ENCODE measurements at places on chromosomes 7 and 10.

- DNase-seq, result no peak
These were observed 166.3 kb downstream of the NEURL1 start for GRCh38 chr10:103659674-103660363.

- DNase-seq, result no peak
These were observed 2.2 kb upstream of the TSPAN12 start for GRCh38 chr7:120860156-120860555.

DNA sequence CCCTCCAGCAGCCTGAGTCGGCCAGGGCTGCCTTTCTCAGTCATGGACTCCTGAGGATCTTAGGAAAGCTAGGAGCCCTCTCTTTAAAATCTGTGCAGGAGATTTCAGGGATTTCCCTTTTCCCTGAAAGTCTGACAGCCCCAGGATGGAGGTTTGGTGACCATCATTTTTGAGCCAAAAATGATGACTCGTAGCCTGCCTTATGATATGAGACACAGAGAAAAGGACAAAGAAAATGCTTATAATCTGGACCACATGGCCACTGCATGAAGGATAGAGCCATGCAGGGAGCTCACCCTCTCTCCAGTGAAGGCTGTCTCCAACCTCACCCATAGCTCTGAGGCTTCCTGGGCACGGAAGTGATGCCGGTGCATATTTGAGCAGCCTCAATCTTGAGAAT is 106.6 kb upstream of the CHST15 start:
- no peak for DNase-seq

- DNase-seq, result no peak
These were observed 13.1 kb downstream of the CALU start for GRCh38 chr7:128752251-128752650.

- no peak for DNase-seq
These were observed 10.2 kb downstream of the SCD start for GRCh38 chr10:100357059-100357858.

GRCh38 chr10:51743146-51743545 is 43.8 kb upstream of the CSTF2T start:
- no peak for DNase-seq

DNA sequence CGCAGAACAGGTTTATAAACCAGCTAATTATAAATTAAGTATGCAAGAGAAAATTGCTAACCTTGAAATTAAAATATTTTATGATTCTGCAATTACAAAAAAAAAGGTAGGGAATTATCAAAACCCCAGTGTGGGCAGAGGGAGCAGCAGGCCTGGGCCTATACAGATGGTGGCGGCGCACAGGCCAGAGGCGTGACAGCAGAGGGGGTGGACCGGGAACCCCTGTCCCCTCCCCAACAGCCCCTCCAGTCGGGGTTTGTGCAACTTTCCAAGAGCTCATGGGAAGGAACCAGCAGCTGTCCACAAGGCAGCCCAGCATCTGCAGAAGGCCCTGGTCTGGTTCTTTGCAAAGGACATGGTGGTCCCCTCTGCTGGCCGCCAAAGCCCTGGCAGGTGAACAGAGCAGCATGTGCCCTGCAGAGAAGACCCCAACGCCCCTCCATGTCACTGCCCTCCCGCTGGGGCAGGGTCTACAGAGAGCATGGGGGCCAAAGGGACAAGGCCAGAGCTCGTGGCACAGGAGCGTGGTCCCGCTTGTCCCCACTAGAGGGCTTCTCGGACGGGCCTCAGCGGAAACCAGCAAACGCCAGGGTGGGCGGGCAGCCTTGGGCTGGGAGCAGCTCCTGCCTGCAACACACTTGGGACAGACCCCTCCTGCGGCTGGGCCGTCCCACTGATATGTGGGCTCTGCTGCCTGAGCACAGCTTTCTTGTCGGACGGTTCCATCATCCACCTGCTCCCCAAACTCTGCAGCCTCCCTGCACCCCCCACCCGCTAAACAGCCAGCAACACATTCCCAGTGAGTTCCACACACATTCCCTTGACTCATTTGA is 75.1 kb downstream of the EBF3 start:
- peak; percentile 2 for DNase-seq

- peak; percentile 17 for DNase-seq
These were observed 16.2 kb upstream of the ZFAND2A start for GRCh38 chr7:1175967-1176851.

DNA sequence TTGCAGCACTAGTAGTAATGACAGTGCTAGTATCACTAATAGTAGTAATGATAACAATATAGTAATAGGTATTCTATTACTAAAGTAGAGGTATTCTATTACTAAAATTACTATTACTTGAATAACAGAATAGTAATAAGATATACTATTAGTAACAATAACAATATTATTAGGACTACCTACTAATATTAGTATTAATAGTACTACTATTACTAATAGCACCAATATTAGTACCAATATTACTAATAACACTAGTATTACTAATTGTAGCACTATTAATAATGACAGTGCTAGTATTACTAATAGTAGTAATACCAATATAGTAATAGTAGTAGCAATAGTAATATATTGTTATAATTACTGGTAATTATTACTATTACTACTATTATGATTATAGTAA is 24.1 kb downstream of the A1CF start:
- DNase-seq, result no peak

DNA sequence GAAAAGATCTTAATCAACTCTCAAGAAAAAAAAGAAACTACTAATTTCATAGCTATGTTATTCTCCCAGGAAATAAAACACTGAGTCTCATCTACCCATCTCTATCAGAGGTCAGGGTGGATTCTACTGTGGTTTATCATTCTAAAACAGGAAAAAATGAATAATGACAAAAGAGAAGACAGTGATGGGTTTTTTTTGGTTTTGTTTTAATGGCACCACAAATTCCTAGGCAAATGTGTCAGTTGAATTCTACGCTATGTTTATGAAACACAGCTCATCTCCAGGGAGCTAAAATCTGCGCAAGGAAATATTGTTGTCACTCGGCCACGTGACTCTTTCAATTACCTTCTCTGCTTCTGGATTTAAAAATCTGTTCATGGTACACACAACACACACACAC is 393.4 kb upstream of the SORCS1 start:
- no peak for DNase-seq

DNA sequence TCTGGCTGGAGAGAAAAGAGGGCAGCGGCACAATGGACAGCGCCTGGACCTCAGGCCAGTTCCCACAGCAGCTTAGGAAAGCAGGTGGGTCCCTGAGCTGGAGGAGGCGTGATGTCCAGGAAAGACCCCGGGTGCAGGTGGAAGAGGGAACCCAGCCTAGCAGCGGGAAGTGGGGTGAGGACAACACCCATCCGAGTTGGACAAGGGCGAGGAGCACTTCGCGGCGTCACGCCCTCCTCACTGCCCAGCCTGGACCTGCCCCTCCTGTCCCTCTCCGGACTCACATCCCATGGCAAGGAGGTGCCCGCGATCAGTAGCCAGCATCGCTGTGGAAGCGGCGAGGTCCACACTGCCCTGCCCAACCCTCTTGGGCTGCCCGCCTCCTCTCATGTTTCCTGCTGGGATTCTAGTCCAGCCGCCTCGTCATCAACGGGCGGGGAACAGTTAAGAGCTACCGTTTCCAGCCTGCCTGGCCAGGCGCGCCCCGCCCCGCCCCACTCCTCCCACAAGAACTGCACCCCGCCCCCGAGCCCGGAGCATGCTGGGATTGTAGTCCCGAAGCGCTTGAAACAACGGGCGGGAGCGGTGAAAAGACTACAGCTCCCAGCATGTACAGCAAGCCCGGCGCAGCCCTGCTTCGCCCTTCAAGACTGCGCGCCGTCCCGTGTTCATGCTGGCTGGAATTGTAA is 930.6 kb upstream of the ZNF722 start:
- no peak for DNase-seq

GRCh38 chr10:75283671-75284470 is 48.1 kb upstream of the COMTD1 start:
- no peak for DNase-seq

DNA sequence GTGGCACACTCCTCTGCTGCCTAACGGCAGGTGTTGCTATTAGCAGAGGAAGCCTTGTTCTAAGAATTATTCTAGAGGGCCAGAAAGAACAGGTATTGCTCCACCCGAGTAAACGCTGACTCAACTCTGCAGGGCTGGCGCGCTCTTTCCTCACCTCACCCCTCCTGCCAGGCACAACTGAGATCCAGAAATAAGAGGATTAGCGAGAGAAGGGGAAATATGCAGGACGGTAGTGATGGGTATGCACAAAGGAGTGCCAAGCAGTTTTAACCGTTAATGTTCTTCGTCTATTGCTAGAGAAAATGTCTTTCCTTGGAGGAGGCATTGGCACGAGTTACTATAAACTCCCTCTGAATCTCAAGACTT is 369 bp upstream of the SCIN start:
- DNase-seq, result no peak

DNA sequence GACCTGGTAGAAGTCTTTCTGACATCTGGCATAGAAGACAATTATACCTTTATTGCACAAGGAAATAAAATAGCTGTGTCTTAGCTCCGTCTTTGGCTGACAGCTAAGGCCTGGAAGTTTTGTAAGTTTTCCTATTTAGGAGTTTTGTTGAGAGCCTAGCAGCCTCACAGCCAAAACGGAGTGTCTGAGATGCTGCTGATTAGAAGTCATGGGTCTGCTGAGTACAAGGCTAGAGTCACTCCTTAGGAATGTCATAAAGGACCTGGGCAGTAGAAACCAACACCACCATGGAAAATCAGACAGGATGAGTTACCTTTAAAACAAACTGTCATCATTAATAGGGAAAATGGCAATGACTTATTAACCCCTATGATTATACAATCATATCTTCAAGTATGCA is 442.5 kb downstream of the KCNMA1 start:
- DNase-seq, result no peak

DNA sequence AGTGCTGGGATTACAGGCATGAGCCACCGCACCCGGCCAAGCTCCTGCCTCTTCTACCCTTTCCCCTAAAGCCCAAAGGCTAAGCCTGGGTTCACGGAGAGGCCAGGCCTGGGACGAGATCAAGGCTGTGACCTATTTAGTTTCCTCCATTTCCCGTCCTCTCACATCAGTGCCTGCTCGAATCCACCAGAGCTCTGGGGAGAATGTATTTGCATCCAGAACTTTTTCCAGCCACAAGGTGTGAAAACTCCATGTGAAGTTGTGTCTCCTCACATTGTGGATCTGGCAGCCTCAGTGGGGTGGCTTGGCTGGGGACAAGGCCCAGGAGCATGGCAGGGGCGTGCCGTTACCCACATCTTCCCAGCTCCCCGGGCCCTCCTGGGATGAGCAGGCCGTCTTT is 38.0 kb downstream of the SMKR1 start:
- DNase-seq, result no peak

- no peak for DNase-seq
These were observed 60.0 kb downstream of the WAC start for GRCh38 chr10:28592953-28593352.

GRCh38 chr7:55127622-55128081 is 108.8 kb downstream of the EGFR start:
- DNase-seq, result no peak

GRCh38 chr7:41274179-41274578 is 428.7 kb downstream of the INHBA start:
- DNase-seq, result no peak

DNA sequence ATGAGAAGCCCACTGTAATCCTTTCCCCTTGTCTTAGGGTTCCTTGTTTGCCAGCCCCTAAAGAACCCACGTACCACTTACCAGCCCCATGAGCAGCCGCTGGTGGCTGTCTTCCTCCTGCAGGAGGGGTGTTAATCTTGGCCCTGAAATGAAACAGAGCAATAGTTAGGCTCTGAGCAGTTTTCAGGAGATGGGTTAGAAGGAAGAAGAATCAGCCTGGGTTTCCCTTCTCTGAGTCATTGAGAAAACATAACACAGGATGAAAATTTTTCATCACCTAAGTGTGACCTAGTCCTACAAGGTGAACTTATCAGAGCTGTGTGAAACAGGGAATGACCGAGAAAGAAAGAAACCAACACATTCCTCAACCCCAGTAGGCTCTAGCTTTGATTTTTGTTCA is 90.0 kb downstream of the GSAP start:
- DNase-seq, result no peak

DNA sequence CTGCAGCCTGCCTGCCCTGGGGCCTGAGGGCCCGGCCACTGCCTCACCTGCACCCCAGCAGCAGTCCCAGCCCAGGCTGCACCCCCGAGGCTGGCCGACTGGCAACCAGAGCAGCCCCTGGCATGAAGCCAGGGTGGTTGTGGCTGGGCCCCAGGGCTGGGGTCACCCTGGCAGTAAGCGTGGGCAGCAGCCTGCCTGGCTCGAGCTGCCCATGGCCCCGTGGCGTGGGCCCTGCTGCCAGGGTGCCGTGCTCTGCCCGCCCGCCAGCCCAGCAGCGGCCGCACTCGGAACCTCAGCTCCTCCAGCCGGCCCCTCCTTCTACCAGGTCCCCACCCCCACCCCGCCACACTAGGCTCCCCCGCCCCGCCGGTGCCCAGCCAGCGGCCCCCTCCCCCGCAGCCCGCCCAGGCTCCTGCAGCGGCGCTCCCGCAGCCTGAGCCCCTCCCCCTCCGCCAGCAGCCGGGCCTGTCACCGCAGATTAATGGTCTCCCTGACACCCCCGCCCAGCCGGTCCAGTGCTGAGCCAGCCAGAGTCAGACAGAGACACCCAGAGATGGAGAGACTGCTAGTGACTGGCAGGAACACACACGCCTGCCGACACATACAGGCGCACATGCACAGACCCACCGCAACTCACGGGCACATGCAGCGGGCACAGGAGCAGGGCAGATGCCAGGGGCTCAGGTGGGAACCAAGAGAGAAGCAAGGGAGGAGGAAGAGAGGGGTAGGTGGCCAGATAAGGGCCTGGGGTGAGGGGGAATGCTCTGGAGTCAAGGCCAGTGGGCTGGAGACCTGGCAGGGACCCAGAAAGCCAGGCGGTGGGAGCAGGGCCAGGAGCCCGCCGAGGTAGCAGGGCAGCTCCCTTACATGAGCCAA is 22.4 kb downstream of the KCNH2 start:
- DNase-seq, result peak; percentile 43

DNA sequence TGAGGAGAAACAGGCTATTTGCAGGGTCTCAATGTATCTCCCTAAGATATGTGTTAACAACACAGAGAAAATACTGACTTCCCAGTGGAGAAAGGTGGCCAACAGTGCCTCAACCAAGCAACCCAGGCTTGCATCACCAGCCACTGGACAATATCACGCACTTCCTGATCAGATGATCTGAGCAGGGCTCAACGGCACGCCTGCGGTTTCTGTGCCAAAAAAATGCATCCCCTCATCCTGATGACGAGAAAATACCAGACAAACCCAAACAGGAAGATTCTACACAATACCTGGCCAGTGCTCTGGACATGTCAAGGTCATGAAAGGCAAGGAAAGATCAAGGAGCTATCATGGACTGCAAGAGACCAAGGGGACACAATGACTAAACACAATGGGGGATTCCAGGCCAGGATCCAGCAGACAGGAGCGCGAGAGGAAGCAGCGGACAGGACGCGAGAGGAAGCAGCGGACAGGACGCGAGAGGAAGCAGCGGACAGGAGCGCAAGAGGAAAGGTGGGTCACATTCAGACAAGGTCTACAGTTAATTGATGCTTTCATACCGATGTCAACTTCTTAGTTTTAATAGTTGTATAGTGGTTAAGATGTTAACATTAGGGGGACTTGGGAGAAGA is 51.1 kb downstream of the GNA12 start:
- no peak for DNase-seq
